IMR-90 (cell line): ENCODE measurements at places on chromosomes 2 and 18. TPM values are rescaled to one million over a fixed set of nuclear protein-coding genes. Genes with fewer than 3 reads are reported as not detected.

- peaks cover 14% of the 10 kb centered on the region for H3K27me3 ChIP-seq
- H3K36me3 ChIP-seq, result no peaks in the 10 kb centered on the region
- no peak for DNase-seq
- H3K4me3 ChIP-seq, result no peak overlapping the region
Observed at GRCh38 chr2:238290091-238290509, 1.7 kb upstream of the PER2 start.

GRCh38 chr2:160921386-160921964 lies 238.8 kb upstream of the TANK start:
- no peak overlapping the region for H3K4me3 ChIP-seq
- no peaks in the 10 kb centered on the region for H3K27me3 ChIP-seq
- H3K4me1 ChIP-seq, result peaks cover 16% of the 10 kb centered on the region
- H3K27ac ChIP-seq, result peak overlapping the region; percentile 94; the same call in 1 of the 2 replicates
- H3K36me3 ChIP-seq, result no peaks in the 10 kb centered on the region
- no peak for DNase-seq

- no peak overlapping the region for H3K27ac ChIP-seq
- H3K4me1 ChIP-seq, result peaks cover 6% of the 10 kb centered on the region; the same call in 1 of the 2 replicates
- H3K4me3 ChIP-seq, result no peak overlapping the region
- H3K27me3 ChIP-seq, result peaks cover 5% of the 10 kb centered on the region; the same call in 1 of the 2 replicates
- H3K36me3 ChIP-seq, result no peaks in the 10 kb centered on the region
- no peak for DNase-seq
Observed at GRCh38 chr18:49028801-49029506, 78.2 kb upstream of the SMAD7 start.

GRCh38 chr2:63879876-63880433 lies 38.3 kb downstream of the UGP2 start:
- H3K4me1 ChIP-seq, result no peaks in the 10 kb centered on the region
- no peaks in the 10 kb centered on the region for H3K27me3 ChIP-seq
- no peak overlapping the region for H3K27ac ChIP-seq

Gene GPD2
- total RNA-seq, result 100 and 153 TPM in 2 replicates

Gene UPP2
- total RNA-seq, result not detected in 2 replicates

Gene DPP10
- total RNA-seq, result not detected in 2 replicates

Gene EIF2B4
- 47.9 and 48.9 TPM in 2 replicates for total RNA-seq

Gene SERPINB13
- not detected in 2 replicates for total RNA-seq

- peaks cover 2% of the 10 kb centered on the region; the same call in 1 of the 2 replicates for H3K4me1 ChIP-seq
- no peaks in the 10 kb centered on the region for H3K36me3 ChIP-seq
- no peak overlapping the region for H3K27ac ChIP-seq
Observed at GRCh38 chr2:188523919-188524318, 232.2 kb downstream of the GULP1 start.

- H3K36me3 ChIP-seq, result peaks cover 17% of the 10 kb centered on the region
- no peak overlapping the region for H3K27ac ChIP-seq
- H3K4me3 ChIP-seq, result no peak overlapping the region
- DNase-seq, result no peak
- H3K27me3 ChIP-seq, result no peaks in the 10 kb centered on the region
Observed at GRCh38 chr2:206011795-206012194, 74.2 kb downstream of the INO80D start.

Gene AOX1
- total RNA-seq, result 57.2 and 59.9 TPM in 2 replicates

GRCh38 chr2:201358684-201359083 lies 1.5 kb upstream of the FLACC1 start:
- peaks cover 9% of the 10 kb centered on the region for H3K36me3 ChIP-seq
- H3K4me1 ChIP-seq, result peaks cover 3% of the 10 kb centered on the region
- DNase-seq, result peak; percentile 92
- no peaks in the 10 kb centered on the region for H3K27me3 ChIP-seq
- no peak overlapping the region for H3K27ac ChIP-seq

- no peak overlapping the region for H3K27ac ChIP-seq
- no peaks in the 10 kb centered on the region for H3K4me1 ChIP-seq
- H3K27me3 ChIP-seq, result no peaks in the 10 kb centered on the region
- no peak for DNase-seq
- H3K36me3 ChIP-seq, result no peaks in the 10 kb centered on the region
Observed at GRCh38 chr2:23053601-23054000, 331.4 kb upstream of the KLHL29 start.

DNA sequence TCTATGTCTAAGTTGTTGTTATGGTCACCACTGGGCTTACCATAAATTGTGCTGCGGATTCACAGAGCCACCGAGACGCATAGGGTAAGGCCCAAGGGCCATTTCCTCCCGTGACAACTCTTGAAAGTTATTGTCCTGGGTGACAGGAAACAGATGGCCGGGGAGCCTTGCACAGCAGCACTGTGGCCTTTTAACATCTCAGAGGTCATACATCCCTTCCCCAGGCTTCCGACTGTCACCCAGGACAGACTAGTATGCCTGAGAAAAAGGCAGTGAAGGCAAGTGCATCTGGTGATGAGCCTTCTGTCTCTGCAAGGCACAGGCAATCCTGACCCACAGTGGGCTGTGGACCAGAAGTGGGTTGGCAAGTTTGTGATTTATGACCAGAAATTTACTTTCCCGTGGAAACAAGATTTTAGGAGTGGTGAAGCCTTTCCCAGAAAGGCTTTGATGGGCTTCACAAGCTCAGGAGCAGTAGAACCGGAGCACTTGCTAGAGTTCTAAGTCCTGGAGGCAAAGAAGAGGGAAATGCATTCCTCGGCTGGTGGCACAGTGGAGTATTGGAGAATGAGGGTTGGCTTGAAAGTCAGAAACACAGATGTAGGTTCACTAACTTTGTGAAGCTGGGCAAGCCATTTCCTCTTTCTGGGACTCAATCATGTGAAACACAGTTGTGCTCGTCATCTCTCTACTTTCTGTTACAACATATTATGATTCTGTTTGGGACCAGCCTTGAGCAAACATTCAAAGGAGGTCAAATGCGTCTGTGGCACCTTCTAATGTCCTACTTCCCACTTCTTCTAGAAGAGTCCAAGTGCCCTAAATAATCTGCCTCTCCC lies 2.0 kb upstream of the CAPN14 start:
- H3K27ac ChIP-seq, result no peak overlapping the region
- H3K27me3 ChIP-seq, result peaks cover 35% of the 10 kb centered on the region
- no peak overlapping the region for H3K4me3 ChIP-seq
- H3K36me3 ChIP-seq, result no peaks in the 10 kb centered on the region

Gene CCDC138
- total RNA-seq, result 2.9 and 6.1 TPM in 2 replicates

DNA sequence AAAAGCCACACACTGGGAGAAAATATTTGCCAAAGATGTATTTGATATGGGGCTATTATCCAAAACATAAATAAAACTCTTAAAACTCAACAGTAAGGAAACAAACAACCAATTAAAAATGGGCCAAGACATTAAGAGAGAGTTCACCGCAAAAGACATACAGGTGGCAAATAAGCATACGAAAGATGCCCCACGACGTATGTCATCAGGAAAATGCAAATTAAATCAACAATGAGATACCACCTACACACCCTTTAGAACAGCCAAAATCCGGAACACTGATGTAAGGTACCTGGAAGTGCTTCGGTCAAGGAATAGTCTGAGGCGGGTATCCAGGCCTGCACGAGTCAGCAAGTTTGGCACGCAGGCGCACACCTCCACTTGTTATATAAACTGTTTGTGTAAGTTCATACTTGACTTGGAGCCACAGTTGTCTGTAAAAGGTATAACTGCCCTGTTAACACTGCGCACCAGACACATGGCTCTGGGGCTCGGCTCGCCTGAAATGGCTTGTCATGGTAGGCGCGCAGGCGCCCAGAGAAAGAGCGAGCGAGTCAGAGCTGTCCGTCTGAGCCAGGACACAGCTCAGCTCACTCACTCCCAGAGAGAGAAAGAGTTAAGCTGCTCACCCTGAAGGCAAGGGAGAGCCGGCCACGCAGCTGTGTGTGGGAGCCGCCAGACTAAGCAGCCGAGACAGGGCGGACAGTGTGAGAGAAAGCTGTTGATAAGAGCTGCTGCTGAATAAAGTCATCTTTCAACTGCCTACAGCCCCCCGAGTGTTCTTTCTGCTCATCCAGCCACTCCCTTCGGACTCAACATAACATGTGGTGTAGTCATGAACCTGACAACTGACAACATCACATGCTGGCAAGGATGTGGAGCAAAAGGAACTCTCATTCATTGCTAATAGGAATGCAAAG lies 87.3 kb downstream of the HNRNPLL start:
- H3K27ac ChIP-seq, result no peak overlapping the region
- no peaks in the 10 kb centered on the region for H3K36me3 ChIP-seq
- H3K4me1 ChIP-seq, result no peaks in the 10 kb centered on the region
- peak; percentile 59 for DNase-seq
- 0 out of 2 replicates have a peak overlapping the region, but pooled peaks have one; percentile 16 for H3K4me3 ChIP-seq

GRCh38 chr2:199404841-199405240 lies 52.9 kb downstream of the SATB2 start:
- H3K27me3 ChIP-seq, result no peaks in the 10 kb centered on the region
- peaks cover 4% of the 10 kb centered on the region; the same call in 1 of the 2 replicates for H3K36me3 ChIP-seq
- H3K27ac ChIP-seq, result no peak overlapping the region

Gene FAM124B
- total RNA-seq, result not detected in 2 replicates

- H3K27ac ChIP-seq, result no peak overlapping the region
- H3K36me3 ChIP-seq, result no peaks in the 10 kb centered on the region
- no peaks in the 10 kb centered on the region for H3K27me3 ChIP-seq
- H3K4me3 ChIP-seq, result no peak overlapping the region
- H3K4me1 ChIP-seq, result no peaks in the 10 kb centered on the region
- DNase-seq, result no peak
Observed at GRCh38 chr18:65620076-65620696, 130.6 kb upstream of the CDH7 start.

DNA sequence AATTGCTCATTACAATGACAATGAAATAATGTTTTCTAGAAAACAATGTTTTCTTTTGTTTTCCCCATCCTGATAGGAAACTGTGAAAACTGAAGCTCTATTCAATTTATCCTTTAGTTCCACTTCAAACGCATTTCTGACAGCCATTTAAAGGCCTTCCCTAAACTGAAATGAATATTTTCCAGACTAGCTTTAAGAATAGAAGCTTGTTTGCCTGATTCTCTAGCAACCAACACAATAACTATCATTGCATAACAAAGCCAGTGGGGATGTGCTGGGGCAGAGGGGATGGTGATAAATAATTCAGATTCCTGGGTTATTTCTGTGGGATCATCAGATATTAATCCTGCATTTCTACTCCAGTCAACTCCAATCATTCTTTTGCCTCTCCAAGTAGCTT lies 427.1 kb downstream of the RND3 start:
- no peak overlapping the region for H3K27ac ChIP-seq
- H3K36me3 ChIP-seq, result no peaks in the 10 kb centered on the region
- H3K4me3 ChIP-seq, result no peak overlapping the region
- H3K27me3 ChIP-seq, result no peaks in the 10 kb centered on the region
- peaks cover 5% of the 10 kb centered on the region for H3K4me1 ChIP-seq

DNA sequence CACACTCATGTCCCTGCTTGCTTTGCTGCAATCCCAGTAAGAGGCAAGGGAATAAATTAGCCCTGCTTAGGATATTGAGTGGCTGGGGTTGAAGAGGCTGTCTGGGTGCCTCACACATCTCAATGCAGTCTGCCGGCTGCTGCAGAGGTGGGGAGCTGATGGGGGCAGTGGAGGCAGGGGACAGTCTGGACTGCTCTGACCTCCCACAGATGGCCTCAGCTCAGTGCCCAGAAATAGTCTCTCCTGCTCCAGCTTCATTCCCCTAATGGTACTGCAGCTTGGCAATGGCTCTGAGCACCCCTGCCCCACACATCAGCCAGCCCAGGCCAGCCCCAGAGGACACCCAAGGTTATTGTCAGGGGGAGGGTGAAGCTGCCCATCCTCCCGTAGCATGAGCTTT lies 21.5 kb upstream of the TNS1 start:
- H3K4me3 ChIP-seq, result no peak overlapping the region
- peaks cover 28% of the 10 kb centered on the region; the same call in 1 of the 2 replicates for H3K27me3 ChIP-seq
- no peak overlapping the region for H3K27ac ChIP-seq
- no peaks in the 10 kb centered on the region for H3K4me1 ChIP-seq

Gene DSG2
- 1.7 and 2.3 TPM in 2 replicates for total RNA-seq

DNA sequence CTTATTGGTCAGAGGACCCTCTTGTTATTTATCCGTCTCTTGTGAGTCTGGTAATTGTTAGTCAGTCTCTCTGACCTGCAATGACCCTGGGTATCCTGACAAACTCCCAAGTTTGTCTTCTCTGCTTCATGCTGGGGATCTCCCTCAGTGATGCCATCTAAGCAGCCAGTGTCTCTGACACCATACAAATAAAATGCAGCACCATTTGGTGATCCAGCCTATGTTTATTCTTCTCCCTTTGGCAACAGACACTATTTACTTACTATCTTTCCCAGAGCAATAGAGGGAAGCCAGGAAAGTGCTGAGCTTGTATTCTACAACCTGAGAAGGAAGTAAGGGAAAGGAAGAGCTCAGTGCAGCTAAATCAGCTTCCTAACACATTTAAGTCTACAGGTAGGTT lies 15.9 kb downstream of the SERPINE2 start:
- H3K4me3 ChIP-seq, result no peak overlapping the region
- H3K27ac ChIP-seq, result no peak overlapping the region
- 0 out of 2 replicates have a peak, but pooled peaks cover 2% of the 10 kb centered on the region for H3K4me1 ChIP-seq

Gene SETBP1
- total RNA-seq, result 0.28 and 0.36 TPM in 2 replicates

Gene SIGLEC15
- 0.83 and 1.1 TPM in 2 replicates for total RNA-seq

GRCh38 chr2:20507166-20507692 lies 60.4 kb downstream of the RHOB start:
- no peaks in the 10 kb centered on the region for H3K27me3 ChIP-seq
- no peak overlapping the region for H3K4me3 ChIP-seq
- peak; percentile 37 for DNase-seq
- H3K27ac ChIP-seq, result no peak overlapping the region

Gene DNAJC5G
- not detected in 2 replicates for total RNA-seq

Gene VSNL1
- 0.28 and 0.36 TPM in 2 replicates for total RNA-seq

DNA sequence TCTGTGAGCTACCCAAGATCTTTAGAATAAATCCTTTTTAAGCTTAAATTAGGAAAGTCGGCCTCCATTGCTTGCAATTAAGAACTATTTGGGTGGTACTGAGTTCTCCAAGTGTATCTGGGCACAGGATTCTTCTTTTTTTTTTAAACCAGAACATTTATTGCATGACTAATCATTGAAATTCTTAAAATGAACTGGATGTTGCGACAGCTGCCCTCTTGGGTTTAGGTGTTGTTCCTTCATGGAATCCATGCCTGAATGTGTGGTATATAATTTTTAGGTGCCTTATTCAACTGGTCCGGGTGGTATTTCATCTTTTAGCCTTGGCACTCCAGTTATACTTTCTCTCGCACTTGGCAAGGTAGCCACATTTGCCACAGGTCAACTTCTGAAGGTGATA lies 14.5 kb upstream of the KCNK3 start:
- H3K4me1 ChIP-seq, result no peaks in the 10 kb centered on the region
- no peaks in the 10 kb centered on the region for H3K36me3 ChIP-seq
- peaks cover 55% of the 10 kb centered on the region for H3K27me3 ChIP-seq
- no peak overlapping the region for H3K4me3 ChIP-seq
- no peak for DNase-seq
- H3K27ac ChIP-seq, result no peak overlapping the region
